CD4-positive, alpha-beta T cell treated with Interleukin-1 beta for 1 hour (primary cell): ENCODE measurements at places on chromosomes 11 and 22.

- no peak for DNase-seq
Measured at GRCh38 chr11:33390944-33391892, 134.0 kb downstream of the HIPK3 start.

DNA sequence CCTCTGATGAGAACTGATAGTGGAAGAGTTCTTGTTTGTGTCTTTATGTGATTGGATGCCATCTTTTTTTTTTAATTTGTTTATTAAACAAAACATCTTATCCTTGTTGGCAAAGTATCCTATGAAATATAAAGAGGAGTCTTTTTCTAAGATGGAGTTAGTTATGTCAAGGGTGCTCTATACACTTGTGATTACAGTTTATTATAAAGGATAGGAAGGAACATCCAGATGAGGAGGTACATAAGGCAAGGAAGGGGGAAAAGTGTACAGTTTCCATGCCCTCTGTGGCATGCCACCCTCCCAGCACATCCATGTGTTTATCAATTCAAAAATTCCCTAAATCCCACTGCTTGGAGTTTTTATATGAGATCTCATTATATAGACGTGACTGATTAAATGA lies 7.4 kb upstream of the RBMXL2 start:
- DNase-seq = no peak

- DNase-seq = no peak
Measured at GRCh38 chr11:8219257-8220021, 44.2 kb downstream of the LMO1 start.

DNA sequence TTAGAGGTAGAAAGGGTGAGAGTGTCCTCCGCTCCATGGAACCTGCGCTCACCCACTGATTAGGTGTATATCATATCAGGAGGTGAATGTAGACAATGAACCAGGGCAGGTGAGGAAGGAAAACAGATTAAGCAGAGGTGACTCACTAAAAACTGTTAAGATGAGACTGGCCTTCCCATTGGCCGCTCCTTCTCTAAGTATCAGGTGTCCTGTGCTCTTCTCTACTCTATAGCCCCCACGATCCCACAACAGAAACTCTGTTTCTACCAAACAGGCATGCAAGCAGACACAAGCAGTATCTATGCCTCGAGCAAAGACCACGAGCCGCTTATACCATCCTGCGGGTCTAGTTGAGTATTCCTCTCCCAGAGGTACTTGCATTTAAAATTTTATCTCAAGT lies 103.1 kb downstream of the SNX19 start:
- DNase-seq = no peak

GRCh38 chr11:127273593-127274327 lies 273.2 kb upstream of the KIRREL3 start:
- no peak for DNase-seq

DNA sequence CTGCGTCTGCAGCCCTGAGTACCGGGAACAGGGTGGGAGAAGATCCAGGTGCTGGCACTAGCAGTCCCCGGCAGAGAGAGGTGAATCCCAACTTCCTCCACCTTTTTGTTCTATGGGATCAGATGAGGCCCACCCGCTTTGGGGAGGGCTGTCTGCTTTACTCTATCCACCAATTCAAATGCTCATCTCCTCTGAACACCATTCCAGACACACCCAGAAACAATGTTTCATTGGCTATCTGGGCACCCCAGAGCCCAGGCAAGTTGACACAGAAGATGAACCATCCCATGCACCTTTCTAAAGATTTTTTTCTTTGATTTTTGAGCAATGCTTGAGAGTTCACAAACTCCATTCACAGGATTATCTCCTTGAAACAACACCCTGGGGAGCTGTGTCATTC lies 78.0 kb downstream of the PARVB start:
- no peak for DNase-seq

DNA sequence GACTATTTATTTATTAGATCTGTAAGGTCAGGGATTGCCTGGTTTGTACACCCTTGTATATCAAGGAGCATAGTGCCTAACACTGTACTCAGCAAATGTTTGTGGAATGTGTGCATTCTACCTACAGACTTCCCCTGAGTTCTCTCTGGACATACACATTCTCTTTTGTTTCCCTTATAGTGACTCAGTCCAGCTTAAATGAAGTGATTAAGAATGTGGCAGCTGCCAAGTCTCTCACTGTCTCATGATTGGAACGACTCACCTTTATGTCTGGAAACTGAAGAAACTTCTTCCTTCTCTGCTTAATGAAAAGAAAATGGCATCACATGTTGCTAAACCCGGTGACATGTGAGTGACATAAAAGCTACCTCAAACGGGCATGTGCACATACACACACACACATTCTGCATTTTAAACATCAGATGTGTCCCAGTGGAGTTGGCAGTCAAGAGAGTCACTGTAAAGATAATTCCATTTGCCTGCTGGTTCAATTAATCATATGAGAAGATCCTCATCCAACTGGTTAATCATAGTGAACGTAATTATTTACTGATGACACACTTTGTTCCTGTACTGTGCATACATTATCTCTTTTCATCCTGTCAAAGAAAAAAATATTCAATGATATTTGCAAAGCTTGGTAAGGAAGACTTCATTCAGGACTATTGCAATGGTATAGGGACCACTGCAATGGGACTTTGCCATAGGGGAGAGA lies 42.8 kb downstream of the GLYAT start:
- DNase-seq = no peak

- DNase-seq = no peak
Measured at GRCh38 chr11:33362051-33362910, 105.1 kb downstream of the HIPK3 start.

DNA sequence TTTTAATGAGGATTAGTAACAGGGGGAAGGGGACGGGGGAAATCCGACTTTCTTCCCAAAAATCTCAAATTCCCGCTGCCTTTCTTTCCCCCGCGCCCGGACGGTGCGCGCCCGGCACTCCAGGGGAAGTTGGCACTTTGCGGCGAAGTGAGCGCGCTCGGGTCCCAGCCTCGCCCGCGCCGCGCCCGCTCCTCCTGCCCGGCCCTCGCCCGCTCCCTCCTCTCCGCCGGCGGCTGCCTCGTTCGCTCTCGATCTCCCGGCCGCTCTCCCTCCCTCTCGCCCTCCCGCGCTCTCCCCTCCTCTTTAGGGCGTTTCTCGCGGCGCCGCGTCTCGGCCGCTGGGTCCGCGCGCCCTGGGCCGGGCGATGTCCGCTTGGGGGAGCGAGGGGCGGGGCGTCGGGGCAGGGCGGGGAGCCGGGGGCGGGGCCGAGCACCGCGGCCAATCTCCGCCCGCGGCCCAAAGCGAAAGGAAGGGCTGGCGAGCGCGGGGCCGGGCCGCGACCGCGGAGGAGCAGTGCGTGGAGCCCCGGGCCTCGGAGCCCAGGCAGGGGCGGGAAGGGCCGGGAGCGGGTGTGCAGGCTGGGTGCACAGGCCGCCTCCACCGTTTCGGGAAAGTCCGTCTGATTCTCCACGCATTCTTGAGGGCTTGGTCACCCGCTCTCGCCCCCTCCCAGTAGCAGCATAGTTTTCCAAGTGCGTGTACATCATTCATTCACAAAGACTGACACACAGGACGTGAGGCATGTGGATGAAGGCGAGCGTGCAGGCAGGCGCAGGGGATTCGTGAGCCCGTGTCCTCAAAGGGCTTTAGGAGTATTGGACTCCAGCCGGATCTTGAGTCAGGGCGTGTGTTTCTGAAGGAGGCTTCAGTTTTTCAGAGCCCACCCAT lies 65.1 kb downstream of the ETS1 start:
- peak; percentile 91 for DNase-seq

DNA sequence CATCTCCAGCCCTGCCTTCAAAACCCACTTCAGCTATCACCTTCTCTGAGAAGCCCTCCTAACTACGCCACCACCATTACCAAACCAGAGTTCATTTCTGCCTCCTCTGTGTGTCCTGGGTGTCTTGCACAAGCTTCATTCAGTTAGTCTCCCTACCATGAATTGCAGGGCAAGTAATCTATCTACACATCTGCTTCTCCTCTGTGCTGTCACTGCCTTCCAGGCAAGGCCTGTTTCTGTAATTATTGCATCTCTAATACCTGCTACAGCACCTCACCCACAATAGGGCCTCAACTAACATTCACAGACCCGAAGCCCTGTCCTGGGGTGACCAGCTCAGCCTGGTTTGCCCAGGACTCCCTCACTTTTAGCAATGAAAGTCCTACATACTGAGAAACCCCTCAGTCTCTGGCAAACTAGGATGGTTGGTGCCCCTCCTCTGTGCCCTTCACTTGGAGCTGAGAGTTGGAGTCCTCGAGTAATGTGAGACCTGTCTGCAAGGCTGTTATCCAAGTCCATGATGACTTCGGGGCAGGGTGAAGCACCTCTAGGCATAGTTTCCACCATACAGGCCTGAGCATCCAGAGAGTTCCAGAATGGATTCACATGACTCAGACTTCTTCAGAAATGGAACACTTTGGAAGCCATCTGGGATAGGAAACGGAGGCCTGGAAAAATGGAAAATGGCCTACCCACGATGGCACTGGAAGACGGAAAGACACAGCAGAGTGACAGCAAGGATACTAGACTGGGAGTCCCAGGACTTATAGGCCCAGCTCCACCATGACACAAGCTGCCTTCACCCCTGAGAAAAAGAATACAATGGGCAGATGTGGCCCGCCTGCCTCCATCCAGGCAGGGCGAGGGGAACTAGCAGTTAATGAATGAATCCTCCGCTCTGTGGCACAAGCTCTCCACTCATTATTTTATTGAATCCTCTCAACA lies 269.3 kb downstream of the BUD13 start:
- DNase-seq = no peak

DNA sequence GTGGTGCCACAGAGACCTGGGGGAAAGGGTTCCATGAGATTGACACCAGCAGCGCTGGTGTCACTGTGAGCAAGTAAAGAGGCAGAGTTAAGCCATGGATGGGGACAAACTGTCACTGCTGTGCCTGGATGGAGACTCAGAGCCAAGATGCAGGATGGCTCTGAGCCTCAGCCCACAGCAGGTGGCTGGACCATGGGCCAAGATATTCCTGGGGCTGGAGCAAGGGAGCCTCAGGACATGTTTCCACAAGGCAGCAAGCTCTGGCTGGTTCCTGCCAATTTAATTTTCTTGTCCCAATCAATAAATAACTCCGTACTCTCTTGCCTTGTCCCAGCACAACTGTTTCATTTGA lies 23.0 kb downstream of the MYO18B start:
- no peak for DNase-seq

GRCh38 chr11:16935518-16936302 lies 78.5 kb downstream of the PLEKHA7 start:
- no peak for DNase-seq

GRCh38 chr22:47162865-47163264 lies 400.4 kb downstream of the TBC1D22A start:
- no peak for DNase-seq

GRCh38 chr11:83717537-83717936 lies 431.4 kb upstream of the CCDC90B start:
- DNase-seq = no peak
